ENCODE measurements at places on chromosomes 11 and 22.

DNA sequence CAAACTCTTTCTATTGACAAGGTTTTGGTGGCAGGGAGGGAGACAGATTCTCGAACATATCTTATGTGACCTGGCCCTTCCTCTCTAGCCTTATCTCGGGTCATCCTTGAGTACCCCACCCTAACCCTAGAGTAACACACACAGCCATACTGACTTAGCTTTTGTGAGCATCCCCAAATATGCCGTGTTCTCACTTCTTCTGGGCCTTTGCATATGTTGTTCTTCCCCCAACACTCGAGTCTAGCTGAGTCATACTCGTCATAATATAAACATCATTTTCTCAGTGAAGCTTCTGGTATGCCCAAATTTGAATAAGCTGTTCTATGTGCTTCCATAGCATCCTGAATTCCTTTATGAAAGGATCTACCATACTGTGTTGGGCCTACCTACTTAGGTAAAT is 8.0 kb downstream of the TTC17 start:
- no peak for DNase-seq

- no peak for DNase-seq
Measured at GRCh38 chr22:46758867-46759290, 3.6 kb upstream of the TBC1D22A start.

DNA sequence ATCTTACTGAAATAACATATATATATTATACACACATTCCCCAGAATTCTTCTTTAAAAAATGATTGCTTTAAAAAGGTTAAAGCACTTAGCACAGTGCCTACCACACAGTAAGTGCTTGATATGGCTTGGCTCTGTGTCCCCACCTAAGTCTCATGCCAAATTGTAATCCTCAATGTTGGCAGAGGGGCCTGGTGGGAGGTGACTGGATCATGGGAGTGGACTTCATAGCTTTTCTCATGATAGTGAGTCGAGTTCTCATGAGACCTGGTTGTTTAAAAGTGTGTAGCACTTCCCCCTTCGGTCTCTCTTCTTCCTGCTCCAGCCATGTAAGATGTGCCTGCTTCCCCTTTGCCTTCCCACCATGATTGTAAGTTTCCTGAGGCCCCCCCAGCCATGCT is 6.2 kb downstream of the CRYAB start:
- peak; percentile 70 for DNase-seq

DNA sequence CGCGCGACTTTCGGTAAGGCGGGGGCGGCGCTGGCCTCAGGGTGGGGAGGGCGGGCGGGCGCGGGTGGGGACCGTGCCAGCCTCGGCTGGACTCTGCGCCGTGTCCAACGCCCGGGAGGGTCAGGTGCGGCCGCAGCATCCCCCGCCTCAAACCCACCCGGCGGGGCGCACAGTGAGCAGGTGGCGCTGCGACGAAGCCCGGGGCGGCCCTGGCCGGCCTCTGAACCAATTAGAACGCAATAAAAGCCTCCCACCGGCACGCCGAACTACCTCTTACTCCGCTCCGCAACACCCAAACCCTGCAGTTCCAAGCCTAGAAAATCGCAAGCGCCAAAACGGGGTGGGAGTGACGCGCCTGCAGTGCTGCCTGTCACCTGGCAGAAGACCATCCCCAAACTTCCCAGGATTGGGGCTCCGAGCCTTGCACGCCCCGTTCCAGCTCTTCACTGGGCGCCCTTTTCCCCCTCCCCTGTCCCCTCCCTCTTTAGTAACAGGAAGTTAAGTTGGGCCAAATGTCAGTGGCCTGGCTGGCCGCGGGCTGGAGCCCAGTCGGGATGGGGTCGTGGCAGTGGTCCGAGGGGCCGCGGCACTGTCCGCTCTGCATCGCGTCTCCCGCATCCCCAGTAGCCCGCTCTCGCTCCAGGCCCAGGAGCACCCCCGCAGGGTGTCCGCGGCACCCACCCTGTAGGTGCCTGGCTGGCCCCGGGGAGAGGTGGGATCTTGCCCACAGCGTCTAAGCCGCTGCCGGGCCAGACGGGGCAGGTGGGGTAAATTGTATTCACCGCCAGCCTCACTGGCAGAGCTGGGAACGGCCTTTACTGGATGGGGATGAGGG is 541 bp downstream of the MICAL2 start:
- no peak for DNase-seq

- DNase-seq: no peak
Measured at GRCh38 chr11:89433278-89433677, 57.9 kb downstream of the NOX4 start.

DNA sequence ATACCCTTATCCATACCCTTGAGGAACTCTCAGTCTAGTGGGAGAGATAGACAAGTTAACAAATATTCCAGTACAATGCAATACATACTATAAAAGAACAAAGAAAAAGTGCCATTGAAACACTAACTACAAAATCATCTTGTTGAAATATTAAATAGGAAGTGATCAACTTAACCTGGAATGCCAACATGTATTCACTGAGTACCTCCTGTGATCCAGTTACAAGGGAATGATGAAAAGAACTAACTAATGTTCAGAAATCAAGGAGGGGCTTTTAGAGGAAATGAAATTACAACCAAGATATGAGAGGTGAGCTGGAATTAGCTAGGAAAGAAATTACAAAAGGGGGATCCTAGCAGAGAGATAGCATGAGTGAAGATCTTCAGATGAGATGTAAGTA is 6.2 kb upstream of the FIBIN start:
- no peak for DNase-seq

- DNase-seq: no peak
Measured at GRCh38 chr11:130418210-130418609, 10.2 kb downstream of the ADAMTS8 start.

GRCh38 chr11:32099516-32099915 is 8.6 kb downstream of the RCN1 start:
- no peak for DNase-seq

GRCh38 chr11:105923252-105923651 is 98.8 kb downstream of the MSANTD4 start:
- DNase-seq: no peak

- no peak for DNase-seq
Measured at GRCh38 chr11:119571311-119571710, 148.3 kb upstream of the THY1 start.

DNA sequence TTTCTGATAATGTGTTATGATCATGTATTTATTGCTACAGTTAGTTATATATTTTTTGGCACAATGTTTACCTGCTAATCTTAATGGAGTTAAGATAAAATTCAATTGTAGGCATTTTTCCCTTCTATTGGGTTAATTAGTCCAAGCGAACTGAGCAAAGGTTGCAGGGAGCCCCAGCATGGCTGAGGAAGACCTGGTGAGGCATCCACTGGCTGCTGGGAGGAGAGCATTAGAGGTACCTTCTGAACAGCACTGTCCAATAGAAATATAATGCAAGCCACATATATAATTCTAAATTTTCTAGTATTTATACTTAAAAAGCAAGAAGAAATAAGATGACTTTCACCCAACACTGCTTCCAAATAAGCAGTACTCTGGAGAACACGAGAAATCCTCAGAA is 689 bp upstream of the TMEM126A start:
- no peak for DNase-seq

DNA sequence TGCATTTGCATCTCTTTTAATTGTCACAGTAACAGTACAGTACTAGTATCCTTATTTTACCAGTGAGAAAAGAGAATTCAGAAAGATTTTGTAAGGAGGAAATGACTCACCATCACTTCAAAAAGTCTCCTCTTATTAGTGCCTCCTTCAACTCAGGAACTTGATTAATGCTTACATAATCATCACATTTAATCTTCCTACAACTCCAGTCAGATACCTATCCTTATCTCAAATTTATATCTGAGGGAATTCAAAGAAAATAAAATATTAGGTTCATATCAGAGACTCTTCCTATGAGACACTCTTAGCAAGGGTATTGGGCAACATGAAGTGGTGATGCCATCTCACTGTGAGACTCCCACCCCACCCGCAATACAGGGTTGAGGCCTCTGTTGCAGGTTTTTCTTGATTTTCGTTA is 26.1 kb upstream of the CTSC start:
- DNase-seq: no peak

GRCh38 chr22:33022231-33022630 is 36.0 kb downstream of the SYN3 start:
- no peak for DNase-seq

DNA sequence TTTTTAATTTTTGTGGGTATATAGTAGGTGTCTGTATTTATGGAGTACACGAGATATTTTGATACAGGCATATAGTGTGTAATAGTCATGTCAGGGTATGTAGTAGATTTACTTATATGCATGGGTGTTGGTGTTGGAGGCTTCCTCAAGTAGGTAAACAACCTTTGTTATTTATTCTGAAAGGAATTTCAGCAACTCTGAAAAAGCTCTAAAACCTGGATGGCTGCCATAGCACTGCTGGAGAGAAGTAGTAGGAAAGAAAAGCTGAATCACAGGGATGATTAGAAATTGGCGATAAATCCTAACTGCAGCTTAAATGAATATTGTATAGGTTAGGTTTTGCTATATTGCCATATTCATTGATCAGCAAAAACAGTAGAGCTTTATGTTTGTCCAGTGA is 44.4 kb upstream of the ST14 start:
- no peak for DNase-seq

GRCh38 chr11:104609311-104610085 is 288.8 kb downstream of the CASP12 start:
- no peak for DNase-seq

- DNase-seq: peak; percentile 19
Measured at GRCh38 chr11:23570828-23571227, 710.6 kb upstream of the CCDC179 start.

- DNase-seq: no peak
Measured at GRCh38 chr11:128731041-128731663, 37.3 kb downstream of the FLI1 start.

- DNase-seq: no peak
Measured at GRCh38 chr11:70650075-70650909, 252.0 kb downstream of the CTTN start.

- no peak for DNase-seq
Measured at GRCh38 chr22:45897736-45898135, 79.2 kb downstream of the WNT7B start.
